ENCODE measurements at places on chromosomes 1 and 21.

GRCh38 chr1:180270530-180271271 lies 40.6 kb downstream of the LHX4 start:
- DNase-seq: no peak

- no peak for DNase-seq
Measured at GRCh38 chr1:241375886-241376285, 18.9 kb upstream of the RGS7 start.

DNA sequence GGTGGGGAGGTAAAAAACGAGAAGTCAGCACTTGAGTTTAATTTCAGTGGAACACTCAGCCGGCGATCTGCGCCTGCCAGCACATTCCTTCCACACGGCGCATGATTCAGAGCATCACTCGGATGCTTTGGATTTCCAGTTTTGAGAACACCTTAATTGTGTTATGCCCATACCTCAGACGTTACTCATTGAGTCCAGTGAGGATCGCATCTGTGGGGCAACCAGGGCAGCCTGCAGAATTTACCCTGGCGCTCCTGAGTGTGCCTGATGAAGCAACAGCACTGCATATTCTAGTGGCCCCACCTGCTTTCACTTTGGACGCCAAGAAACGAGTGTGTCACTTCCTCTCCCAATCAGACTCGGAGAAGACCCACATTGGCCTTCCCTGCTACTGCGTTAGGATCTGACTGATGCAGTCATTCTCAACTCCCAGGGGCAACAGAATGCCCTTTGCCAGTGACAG lies 19.9 kb downstream of the FAM89A start:
- peak; percentile 52 for DNase-seq

- no peak for DNase-seq
Measured at GRCh38 chr1:8915446-8915845, 30.2 kb upstream of the CA6 start.

GRCh38 chr1:41546833-41547135 lies 62.3 kb upstream of the EDN2 start:
- no peak for DNase-seq

- DNase-seq: peak; percentile 74
Measured at GRCh38 chr21:25881524-25882376, 147.0 kb downstream of the GABPA start.

DNA sequence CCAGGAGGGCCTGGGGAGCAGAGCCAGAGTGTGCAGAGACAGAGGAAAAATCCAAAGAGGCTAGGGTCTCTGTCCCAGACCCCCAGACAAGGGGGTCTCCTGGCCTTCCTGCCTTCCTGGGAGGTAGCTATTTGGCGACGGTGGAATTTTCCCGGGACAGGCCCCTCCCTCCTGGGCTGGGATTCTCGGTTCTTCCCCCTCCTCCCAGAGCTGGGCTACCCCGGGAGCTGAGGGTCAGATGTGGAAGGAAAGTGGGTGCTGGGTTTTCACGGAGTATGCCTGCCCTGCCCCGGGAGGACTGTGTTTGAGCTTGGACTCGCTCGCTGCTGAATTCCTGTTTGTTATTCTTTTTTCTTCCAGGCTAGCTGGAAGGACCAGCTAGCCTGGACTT lies 759 bp downstream of the AMPD2 start:
- DNase-seq: no peak

DNA sequence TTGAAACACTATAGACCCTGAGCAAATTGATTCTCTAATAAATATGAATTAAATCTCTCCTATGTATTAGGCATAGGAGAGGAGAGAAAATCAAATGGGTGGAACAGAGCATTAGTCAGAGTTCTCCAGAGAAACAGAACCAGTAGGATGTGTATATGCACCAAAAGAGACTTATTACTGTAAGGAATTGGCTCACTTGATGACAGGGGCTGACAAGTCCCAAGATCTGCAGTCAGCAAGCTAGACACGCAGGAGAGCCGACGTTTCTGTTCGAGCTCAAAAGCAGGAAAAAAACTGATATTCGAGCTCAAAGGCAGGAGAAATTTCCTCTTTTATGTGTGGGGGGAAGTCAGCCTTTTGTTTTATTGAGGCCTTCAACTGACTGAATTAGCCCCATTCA lies 259.2 kb upstream of the KAZN start:
- DNase-seq: no peak

- peak; percentile 77 for DNase-seq
Measured at GRCh38 chr1:54407404-54408146, 1.4 kb upstream of the SSBP3 start.

- DNase-seq: no peak
Measured at GRCh38 chr1:89574621-89575020, 50.0 kb downstream of the LRRC8B start.

DNA sequence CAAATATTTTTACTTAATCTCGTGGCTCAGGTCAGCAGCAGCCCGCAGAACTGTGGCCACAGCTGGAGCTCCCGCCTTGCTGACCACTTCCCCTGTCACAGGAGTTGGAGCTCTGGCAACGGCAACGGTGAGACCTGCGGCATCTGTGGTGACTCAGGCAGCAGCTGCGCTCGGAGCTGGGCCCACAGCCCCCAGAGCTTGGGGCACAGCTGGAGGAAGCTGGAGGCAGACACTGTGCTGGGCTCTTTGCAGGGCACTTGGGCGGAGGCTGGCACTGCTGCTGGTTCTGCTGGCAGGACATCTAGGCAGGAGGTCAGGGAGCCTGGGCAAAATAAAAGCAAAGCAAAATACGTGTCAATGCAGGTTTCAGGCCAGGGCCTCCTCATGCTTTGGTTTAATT lies at the start of gene LCE3A:
TSS of gene LCE3A (minus strand) at position 301 of the 400 bp plus-strand sequence. CDS start at position 301, 0 bp downstream.
- peak; percentile 15 for DNase-seq

DNA sequence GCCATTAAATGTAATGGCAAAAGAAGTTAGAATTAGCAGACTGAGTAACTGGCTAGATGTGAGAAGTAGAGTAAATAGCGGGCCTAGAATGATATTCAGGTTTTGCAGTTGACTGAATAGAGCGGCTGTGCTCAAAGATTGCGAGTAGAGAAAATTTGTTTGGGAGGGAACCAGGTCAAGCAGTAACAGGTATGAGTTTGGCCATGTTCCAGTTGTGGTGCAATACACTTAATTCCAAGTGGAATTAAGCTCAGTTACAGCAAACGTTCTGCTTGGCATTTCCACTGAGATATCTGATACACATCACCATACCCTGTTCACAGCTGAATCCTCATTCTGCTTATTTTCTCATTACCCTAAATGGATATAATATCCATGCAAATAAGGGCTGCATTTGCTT lies 1382.9 kb downstream of the MRPL39 start:
- DNase-seq: no peak

DNA sequence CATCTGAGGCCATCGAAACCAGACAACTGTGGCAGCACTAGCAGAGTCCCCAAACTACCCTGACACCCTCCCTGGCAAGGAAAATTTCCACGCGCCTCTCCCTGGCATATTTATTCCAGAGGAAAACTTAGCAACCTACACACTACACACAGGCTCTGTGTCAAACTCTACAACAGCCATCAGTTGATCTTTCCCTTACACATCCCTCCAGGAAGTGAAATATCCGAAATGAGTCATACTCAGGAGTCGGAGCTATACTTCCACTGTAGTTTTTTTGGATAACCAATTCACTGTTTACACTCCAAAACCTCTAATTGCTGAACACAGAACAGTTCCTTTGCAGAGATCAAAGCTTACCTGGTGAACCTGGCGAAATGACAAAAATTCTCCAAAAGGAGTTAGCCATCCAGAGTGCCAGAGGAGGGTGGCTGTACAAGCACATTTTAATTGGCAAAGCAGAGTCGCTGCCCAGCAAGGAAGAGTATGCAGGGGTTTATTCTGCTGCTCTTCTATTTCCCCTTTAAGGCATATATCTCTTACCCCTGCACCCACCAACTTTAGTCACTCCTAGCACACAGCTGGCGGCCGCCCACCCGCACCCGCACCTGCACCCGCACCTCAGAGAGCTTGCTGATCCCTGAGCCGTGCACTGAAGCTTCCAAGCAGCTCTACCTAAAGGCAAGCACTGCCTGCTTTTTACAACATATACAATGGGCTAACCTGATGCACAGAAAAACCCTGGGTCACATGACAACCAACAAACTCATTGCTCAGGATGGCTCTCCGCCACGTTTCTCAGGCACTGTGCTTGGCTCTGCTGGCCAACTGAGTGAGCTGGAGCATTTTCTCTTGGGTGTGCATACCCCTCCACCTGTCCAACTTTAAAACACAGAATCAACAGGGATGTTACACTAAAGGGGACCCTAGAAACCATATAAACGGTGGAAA lies 54.9 kb downstream of the CAPZB start:
- DNase-seq: peak; percentile 29

DNA sequence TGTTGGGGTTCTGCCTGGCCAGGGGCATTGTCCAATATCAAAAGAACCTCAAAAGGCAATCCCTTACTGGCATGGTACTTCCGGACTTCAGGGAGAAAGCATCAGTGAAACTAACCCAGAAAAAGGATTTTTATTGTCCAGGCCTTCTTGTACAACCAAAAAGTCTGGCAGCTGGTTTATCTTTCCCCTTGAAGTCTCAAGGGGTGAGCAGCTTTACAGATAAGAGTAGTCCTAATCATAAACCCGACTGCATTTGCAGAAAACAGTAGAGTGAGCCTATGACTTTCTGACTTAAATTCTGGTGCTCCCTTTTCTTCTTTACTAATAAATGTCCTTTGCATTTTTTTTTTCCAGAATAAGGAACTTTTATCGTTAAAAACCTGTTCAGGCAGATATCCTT lies 104.0 kb upstream of the CHRM3 start:
- DNase-seq: no peak

- DNase-seq: no peak
Measured at GRCh38 chr1:101298663-101299062, 61.8 kb downstream of the S1PR1 start.

DNA sequence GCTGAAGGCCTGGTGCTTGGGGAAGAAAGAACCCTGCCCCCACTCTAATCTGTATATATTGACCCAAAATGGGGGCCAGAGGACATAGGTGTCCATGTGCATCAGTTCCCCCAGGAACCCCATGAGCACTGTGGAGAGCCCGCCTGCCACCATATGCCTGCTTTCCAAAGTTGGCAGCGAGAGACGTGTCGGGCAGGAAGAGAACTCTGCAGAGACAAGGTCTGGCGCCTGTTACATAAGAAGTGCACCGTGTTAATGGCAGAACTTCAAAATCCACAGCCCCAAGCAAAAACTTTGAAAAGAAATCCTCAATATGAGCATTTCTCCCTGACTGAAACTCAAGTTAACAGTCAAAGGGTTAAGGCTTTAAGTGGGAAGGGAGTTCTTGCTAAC lies 8.0 kb downstream of the CTNNBIP1 start:
- DNase-seq: no peak

DNA sequence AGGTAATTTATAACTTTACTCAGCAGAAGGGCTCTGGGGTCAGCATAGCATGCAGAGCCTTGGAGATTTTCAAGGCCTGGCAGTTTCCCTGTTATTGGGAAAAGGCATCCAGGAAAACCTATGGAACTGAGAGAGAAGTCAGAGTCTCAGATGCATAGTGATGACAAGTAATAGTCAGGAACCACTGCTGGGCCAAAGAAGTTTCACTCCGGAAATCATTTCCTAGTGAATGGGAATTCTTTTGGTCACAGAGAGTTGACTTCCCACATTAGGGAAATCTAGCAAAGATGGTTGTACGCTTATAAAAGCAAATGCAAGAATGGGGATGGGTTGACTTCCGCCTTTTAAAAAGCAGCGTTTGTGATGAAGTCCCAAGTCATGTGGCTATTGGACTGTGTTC lies 28.4 kb upstream of the RUNX1 start:
- DNase-seq: no peak

DNA sequence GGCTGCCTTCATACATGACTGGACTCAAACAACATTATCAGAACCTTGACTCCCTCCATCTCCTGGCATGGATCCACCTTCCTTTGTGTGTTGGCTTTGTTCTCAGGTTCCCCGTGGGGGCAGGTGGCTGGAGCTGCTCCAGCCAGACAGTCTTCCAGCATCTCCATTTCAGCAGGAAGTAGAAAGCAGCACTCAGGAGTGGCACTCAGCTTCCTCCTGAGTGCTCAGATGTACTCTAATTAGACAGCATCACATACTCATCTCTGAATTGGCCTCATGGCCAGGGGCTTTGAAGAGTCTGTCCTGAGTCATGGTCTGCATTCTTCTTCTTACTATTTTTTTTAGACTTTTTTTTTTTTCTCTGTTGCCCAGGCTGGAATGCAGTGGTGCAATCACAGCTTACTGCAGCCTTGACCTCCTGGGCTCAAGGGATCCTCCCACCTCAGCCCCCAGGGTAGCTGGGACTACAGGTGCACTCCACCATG lies 27.9 kb downstream of the OVAAL start:
- DNase-seq: peak; percentile 27

- DNase-seq: no peak
Measured at GRCh38 chr1:44822131-44822701, 13.9 kb downstream of the BTBD19 start.

DNA sequence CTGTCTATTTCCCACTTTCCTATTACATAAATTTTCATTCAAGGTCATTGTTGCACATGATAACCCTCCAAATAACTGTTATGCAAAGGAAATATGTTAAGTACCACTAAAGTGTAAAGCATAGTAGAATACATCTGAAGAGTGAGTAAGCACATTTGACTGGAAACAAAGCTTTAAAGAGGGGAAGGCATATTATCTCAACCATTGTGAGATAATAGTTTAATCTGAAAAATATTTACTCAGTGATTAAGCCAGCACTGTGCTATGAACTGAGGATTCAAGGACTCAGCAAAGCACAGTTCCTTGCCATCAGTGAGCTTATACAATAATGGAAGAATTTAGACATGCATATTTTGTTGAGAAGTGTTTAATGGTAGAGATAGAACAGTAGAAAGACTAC lies 127.4 kb downstream of the HMCN1 start:
- no peak for DNase-seq

DNA sequence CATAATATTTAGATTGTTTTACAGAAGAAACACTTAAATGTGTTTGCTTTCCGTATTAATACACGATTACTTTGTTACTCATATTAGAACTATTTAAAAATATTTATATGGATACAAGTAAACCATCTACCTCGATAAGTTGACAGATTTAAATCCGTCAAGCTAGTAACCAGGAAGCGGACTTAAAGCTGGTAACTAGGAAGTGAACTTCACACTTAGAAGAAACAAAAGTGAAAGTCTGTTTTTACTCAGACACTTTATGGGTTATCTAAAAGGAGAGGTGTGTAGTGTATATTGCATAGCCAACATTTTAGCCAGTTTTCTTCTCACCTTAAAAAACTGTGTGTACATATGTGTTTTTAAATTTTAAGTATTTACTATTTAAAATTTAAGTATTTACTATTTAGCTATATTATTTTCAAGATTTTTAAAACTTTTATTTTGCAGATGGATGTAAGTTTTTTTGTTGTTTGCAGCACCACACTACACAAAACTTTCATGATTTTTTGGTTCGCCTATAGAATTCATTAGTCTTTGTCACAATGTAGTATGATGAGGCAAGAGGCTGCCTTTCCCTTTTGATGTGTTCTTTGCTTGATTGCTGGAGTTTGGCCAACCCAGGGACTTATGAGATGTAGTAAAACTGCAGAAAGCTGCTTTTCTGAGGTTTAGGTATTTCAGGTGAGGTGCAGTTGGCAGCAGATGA lies 2.7 kb downstream of the USP25 start:
- DNase-seq: peak; percentile 25

- DNase-seq: no peak
Measured at GRCh38 chr1:86416343-86416742, 7.6 kb upstream of the CLCA2 start.

- DNase-seq: no peak
Measured at GRCh38 chr1:245248231-245248731, 93.5 kb downstream of the KIF26B start.

GRCh38 chr1:33319949-33320618 lies 814 bp downstream of the A3GALT2 start:
- DNase-seq: no peak

Data from activated CD4-positive, alpha-beta T cell treated with anti-CD3 and anti-CD28 coated beads for 36 hours (primary cell).